Brain microvascular endothelial cell (primary cell): ENCODE measurements at places on chromosomes 2 and 18.

DNA sequence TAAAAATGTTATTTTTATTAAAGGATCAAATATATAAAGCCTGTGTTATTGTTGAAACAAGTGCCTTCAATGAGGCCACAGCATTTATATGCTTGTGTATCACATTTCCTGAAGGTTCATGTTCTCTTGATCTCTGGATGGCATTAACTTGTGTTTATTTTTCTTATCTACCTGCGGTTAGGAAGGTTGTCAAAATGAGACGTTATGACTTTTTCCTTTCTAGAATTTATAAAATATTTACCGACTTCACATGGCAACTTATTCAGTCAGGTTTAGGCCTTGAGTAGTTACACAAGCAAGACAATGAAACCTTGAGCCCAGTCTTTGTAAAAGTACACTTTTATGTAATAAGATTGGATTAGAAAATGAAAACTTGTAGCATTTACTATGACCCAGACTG lies 196.4 kb upstream of the ACVR2A start:
- no peak for DNase-seq

DNA sequence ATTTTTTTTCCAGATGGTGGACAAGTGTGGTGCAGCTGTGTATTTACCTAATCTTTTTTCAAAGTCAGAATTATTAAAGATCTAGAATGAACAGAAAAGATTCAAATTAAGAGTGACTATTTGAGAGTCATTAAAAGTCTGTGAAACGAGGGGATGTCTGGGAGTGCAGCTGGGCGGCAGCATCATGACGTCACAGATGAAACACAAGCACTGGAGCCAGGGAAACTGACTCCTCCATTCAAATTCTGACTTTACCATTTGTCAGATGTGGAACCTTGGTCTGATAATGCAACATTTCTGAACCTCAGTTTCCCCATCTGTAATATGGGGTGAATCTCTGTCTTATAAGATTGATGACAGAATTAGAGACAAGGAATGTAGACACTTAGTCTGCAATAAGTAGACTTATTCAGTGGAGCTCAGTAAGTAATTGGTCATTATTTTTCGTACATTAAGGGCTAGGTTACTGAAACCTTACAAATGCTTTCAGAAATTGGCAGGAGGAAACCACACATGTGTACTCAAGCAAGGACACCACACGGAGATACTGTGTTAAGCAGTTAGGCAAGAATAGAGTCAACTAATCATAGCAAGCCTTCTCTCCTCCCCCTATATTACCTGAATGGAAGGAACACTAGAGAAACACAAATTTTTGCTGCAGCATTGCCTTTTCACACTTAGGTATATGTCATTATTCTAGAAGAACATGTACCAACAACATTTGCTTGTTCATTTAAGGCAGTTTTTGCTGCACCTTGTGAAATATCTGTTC lies 27.8 kb upstream of the CXXC1 start:
- DNase-seq = no peak

DNA sequence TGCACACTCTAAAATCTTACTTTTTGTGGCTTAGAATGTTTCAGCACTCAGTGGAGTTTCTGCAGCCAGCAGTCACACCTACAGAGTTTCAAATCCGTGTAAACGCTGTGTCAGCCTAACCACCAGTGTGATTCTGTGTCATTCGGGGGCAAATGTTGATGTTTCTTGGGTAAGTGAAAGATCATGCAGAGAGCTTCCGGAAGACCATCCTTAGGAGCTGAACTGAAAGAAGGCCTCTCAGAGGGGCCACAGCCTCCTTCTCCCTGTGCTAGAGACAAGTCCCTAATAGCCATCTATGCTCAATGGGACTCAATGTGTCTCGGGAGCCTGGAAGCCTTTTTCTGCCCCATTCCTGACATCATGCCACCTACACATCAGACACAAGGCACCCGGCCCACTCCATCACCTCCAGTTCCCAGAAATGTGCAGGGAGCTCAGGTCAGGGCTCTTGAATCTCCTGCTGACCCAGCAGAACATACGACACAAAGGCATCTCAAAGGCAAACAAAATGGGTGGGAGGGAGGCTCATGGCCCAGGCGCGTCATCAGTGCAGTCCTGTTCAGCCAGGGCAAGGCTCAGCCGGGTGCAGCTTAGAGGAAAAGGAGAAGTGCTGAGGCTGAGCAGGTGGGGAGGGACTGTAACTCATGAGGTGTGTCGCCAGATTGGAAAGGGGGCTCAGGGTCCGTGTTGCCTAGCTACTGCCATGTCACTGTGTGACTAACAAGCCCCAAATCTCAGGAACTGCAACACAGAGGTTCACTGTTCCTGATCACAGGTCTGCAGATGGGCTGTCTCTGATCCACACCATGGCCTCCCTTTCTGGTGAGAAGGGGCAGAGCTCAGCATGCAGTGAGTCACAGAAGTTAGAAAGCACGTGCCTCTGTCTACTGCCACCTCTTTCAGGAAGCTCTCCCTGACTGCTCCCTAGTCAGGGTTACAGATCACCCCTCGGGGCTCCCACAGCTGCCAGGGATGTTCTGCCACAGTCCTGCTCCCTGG lies 82.0 kb downstream of the SMAD7 start:
- DNase-seq = no peak

GRCh38 chr18:23154823-23155500 lies 19.7 kb downstream of the CABLES1 start:
- no peak for DNase-seq

- no peak for DNase-seq
Measured at GRCh38 chr2:43402002-43402401, 175.6 kb upstream of the ZFP36L2 start.

DNA sequence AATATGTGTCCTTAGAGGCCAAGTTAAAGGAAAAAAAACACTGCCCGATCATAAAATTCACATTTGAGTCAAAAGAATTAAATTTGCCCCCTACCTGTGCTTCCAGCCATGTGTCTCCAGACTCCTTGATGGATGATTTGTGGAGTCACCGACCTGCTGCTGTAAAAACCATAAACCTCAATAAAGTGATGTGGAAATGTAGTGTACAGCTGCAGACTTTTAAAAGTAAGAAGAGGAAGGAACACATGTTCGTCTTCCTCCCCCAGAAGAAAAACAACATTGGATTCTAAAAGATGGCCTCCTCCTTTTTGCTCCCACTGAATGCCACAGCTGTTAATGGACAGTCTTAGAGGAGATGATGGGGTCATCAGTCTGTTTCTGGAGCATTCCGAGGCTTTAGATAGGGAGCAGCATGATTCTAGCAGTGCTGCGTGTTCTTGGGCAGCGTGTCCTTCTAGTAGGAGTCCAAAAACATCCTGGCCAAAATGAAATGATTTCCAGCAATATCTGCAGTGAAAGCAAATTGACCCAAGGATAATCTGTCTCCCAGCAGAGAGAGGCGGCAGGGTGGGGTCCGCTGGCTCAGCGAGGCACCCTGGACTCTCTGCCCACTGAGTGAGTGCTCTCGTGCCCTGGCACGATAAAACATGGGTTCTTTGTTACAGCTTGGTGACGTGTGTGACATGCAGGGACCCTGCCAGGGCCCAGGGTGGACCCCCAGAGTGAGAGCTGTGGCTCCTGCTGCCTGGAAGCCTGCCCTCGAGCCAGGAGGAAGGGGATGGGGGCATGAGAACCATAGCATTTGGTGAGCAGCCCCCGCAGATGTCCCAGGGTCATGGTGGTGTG lies 196.1 kb downstream of the FAM210A start:
- no peak for DNase-seq

DNA sequence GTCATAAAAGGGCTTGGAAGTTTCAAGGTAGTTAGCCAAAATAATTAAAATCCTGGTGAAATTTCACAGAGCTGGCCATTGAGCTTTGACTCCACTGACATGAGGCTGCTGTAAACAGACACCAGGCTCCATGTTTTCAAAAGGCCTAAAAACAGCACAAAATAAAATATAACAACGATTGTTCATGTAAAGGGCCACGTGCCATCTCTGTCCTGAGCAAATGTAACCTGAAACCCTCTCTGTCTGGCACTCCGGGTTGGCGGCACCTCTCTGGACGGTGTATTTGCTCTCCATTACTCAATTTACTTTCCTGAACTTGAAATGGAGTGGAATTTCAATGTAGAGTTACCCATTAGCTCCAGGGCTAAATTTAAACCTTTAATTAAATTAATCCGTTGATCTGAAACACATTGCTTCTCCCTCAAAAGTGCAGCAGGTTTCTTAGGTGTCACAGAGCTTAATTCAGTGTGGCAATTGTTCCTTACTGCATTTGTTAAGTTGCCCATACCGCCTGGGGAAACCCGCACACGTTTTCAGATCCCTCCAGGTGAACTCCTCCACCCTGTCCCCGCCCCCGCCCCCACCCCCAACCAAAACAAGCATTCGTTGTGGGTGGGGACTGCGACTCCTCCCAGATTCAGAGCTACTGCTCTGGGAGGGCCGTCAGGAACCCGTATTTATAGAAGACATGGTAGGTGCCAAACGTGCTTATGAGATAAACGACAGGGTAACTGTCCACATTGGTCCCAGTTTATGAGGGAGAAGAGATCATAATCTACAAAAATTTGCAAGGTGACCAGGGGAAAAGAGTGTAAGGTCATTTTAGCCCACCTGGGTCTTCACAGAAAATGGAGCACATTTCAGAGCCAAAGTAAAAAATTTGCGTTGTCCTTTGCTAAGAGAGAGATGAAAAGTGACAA lies 1.2 kb upstream of the CABLES1 start:
- DNase-seq = no peak

- DNase-seq = peak; percentile 91
Measured at GRCh38 chr18:22563164-22563583, 145.5 kb upstream of the CTAGE1 start.

DNA sequence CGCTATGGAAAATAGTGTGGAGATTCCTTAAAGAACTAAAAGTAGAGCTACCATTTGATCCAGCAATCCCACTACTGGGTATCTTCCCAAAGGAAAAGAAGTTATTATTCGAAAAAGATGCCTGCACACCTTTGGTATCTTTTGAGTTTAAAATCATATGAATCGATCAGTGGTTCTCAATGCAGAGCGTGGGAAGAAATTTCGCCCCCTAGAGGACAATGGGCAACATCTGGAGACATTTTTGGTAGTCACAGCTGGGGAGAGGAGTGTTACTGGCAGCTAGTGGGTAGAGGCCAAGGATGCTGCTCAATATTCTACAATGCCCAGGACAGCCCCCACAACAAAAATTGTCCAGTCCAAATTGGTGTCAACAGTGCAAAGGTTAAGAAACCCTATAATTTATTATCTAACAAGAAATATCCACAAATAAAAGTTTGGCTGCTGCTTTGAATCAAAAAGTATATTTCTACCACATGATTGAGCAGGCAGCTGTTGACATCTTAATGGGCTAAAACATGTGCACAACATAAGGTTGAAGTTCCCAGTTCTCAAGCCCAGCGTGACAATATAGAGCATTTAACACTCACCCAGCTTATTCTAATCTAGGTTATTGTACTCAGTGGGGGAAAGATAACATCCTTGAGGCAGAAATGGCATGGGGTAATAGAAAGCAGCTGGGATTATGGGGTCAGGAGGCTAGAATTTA lies 425.7 kb downstream of the LRATD1 start:
- DNase-seq = no peak

- DNase-seq = no peak
Measured at GRCh38 chr2:235640926-235641723, 147.3 kb downstream of the AGAP1 start.

- DNase-seq = no peak
Measured at GRCh38 chr2:37104178-37104577, 19.9 kb downstream of the GPATCH11 start.

DNA sequence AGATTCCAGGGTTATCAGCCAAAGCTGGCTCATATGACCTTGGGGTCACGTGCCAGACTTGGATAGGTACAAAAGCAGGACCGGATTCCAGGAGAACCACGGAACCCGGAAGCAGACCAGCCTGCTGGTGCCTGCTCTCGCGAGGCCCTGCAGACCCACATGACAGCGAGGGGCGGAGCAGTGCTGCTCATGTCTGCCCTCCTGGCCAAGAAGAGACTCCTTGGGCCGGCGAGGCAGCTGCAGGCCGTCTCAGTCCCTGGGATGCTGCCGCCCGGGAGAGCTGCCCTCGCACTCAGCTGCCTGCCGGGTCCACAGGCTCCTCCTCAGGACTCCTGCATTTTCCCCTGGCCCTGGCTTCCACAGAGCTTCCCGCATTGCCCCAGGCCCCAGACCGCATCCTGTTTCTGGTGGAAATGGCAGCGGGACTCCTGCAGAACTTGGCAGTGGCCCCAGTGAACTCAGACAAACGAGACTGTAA lies 739.5 kb downstream of the SOCS6 start:
- no peak for DNase-seq

DNA sequence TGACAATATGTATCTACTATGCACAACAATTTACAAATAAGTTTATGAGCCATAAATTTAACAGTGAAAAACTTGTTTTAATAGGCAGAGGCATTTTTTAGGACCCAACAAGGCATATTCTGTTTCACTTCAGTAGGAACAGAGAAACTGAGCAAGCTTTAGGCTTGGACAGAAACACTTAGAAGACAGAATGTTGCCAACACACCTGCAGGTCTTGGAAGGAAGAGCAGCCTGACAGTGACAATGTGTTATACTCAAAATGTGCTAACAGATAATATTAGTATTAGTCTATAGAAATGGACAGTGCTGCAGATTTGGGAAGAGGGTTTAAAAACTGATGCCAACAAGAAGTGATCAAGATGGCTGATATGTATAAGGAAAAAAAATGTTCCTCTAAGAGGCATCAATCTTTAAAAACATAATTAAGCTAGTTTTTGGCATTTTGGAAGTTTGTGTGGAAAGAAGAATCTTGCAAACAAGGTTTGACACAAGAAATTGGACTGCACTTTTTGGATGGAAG lies 297.1 kb upstream of the FSIP2 start:
- no peak for DNase-seq

DNA sequence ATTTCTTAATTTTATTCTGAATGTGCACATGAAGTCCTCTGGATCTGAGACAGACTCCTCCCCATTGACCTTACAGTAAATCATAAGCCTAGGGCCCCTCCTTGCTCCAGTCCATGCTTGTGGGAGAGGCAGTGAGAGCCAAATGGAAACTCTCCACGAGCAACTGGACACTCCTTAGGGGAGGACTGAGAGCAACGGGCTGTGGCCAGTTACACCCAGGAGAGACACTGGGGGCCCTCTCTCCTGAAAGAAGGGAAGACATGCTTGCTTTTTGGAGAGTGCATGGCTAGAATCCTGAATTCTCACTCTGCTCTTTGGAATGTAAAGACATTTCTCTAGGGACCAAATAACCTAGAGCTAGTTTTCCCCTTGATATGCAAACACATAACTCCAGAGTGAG lies 49.0 kb upstream of the BIN1 start:
- DNase-seq = no peak
